ENCODE measurements at places on chromosomes 7 and 10.

DNA sequence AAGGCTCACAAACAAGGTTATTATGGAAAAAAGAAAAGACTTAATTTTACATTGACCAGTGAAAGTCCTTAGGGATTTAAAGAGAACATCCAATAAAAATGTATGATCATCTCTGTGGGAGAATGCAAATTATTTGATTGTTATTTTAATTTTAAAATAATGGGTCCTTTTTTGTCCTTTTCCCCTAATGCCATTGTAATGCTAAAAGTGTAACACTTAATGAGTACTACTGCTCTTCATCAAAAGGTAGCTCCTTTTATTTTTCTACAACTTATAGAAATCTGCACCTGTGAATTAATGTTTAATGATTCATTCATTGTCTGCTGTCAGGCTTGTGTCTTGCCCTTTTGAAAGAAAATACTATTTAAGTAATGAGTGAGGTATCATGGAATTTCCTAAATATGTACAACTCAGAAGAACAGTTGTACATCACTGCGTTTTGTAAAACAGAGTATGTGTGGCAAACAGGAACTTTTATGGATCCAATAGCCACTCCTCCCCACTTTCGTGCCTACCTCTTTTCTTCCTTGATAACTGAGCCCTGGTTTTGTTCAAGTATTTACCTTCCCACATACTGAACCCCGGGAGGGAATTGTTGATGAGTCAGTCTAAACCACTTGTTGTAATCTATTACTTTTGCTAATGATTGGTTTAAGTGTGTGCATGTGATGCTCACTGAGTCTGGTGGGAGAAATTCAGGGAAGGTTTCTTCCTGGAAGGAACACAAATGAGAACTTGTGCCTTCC lies 19.9 kb upstream of the TRUB1 start:
- no peak for DNase-seq

DNA sequence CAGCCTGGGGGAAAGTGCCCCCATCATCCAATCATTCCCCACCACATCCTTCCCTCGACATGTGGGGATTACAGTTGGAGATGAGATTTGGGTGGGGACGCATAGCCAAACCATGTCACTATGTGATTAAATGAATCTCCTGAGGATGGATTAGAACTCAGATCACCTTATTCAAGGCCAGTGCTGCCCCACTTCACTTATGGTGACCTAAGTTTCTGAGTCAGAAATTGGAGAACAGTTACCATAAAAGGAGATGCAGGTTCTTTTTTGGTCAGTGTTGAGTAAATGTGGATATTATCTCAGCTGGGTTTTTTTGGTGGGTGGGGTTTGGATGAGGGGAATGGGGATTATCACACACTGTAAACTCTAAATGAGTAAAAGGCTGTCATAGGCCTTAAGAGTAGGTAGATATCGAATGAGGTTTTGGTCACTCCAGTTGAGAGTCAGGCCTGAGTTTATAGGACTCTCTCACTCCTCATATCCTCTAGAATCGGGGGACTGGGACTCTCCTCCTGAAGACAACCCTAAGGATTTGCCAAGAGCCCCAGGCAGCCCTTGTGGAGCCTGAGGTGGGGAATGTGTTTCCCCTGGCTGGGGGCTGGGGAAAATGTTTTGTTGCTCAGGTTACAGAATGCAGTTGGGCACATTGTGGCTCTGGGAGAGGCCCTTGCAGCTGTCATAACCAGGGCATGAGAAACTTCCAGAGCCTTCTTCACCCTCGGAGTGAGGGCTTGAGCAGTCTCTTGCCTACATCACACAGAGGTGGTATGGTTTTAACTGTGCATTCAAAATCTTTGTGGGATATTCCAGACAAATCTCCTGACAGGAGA lies 213.0 kb downstream of the BAMBI start:
- no peak for DNase-seq

DNA sequence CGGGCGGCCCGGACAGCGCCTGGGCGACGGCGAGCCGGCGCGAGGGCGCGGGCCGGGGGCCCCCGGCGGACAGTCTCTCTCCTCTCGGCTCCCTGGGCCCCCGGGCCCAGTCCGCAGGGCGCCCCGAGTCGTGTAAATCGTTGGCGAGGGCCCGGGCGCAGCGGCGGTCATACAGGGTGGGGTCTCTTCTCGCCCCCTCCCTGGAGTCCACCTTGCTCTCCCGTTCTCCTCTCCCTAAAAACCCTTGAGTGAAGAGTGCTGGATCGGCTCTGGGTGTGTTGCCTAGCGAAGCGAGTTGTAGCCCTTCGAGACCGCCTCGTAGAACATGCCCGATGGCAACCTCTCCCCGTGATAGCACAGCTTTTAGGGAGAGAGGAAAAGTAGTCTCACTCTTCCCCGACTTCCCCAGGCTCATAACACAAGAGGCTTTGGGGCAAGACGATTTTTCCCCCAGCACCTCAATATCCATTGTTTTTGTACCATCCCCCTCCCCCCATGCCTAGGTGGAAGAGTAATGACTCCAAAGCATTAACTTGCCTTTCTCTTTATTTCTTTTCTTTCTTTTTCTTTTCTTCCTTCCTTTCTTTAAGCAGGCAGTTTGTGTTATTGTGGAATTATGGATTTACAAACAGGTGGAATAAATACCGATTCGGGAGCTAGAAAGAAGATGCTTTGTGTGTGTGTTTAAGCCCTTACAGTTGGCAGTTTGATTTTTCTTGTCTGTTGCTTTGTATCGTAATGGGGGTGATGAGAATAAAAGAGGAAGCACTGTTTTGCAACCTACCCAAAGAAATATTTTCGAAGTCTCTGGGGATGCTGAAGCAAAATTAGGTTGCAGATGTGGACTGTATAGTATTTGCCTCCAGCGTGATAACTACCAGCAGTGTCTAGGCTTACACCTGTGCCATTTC lies 822 bp downstream of the SHOC2 start:
- no peak for DNase-seq

DNA sequence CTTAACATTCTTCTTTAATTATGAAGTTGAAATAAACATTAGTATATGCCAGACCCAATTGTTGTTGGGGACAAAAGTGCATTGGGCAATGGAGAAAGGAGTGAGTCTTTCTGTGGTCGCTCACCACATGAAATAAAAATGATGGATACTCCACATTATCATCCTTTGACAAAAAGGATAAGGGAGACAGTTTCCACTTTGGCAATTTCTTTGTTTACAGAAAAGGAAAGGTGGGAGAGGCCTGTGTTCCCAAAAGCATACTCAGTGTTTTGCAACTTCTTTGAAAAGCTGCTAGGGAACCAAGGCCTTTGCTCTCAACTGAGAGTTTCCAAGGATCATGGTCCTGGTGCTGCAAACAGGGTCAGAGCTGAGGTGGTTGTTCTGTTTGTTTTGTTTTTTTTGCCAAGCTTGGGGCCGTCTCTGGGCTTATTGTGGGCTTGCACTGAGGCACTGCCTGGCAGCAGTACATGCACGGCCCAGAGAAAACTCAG lies 341.9 kb downstream of the TNS3 start:
- DNase-seq: no peak

- DNase-seq: no peak
These were observed 61.3 kb upstream of the CAV2 start for GRCh38 chr7:116438267-116438666.

DNA sequence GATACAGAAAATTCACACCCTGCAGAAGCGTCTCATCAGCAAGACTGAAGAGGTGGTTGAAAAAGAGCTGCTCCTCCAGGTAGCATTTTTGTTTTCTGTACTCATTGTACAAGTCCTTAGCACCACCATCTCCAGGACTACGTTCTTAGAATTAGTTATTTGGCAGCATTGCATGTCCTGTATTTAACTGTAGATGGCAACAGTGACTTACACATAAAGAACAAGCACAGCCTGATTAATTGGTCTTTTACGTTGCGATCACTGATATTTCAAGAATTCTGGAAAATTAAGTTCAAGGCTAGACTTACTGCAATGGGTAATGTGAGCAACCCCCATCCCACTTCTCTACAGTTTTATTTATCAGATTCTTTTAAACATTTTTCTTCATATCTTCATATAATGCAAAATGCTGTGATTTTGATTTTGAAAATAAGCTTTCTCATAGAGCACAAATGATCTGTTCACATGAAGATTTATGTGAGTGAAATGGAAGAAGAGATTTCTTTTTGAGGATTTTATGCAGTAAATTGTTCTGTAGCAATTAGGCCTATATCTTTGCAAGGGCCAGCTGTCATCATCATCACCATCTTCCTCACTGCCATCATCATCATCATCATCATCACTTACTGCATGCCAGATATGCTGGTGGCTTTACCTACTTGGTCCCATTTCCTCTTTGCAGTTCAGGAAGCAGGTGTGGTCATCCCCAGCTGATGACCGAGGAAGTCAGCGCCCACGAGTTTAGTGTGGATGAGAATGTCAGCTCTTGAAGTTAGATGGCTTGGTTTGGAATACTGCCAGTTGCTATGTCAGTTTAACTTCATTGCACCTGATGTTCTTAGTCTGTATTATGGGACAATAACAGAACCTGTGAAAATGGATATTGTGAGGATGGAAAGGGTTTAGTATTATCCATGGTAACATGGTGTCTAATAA lies 53.4 kb downstream of the CFAP58 start:
- DNase-seq: no peak

- no peak for DNase-seq
These were observed 5.4 kb downstream of the ARHGAP21 start for GRCh38 chr10:24718031-24718855.
